ENCODE measurements at places on chromosomes 6 and 20.

- DNase-seq, result no peak
These were observed 433.2 kb upstream of the MARCKS start for GRCh38 chr6:113423956-113424355.

DNA sequence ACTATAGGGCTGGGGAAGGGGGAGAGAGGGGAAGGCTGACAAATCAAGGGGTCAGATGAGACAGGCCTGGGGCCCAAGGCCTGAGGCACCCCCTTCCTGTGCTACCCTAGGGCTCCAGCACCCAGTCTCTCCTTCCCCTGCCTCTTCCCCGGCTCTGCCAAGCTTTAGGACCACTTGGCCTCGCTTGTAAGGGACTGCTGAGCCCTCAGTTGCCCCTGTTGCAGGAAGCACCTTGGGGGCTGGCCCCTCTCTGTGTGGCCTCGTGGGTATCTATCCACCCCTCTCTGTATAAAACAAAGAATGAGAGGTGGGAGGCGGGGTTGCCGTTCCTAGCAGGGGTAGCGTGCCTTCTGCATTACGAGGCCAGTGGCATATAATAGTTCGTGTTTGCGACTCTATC, 21.4 kb upstream of the SMOC2 start:
- DNase-seq, result no peak

GRCh38 chr20:35523298-35523888, 6.1 kb downstream of the C20orf173 start:
- no peak for DNase-seq

- no peak for DNase-seq
These were observed 45.2 kb downstream of the UTRN start for GRCh38 chr6:144330017-144330987.

GRCh38 chr20:41057999-41058673, 29.5 kb downstream of the TOP1 start:
- no peak for DNase-seq

DNA sequence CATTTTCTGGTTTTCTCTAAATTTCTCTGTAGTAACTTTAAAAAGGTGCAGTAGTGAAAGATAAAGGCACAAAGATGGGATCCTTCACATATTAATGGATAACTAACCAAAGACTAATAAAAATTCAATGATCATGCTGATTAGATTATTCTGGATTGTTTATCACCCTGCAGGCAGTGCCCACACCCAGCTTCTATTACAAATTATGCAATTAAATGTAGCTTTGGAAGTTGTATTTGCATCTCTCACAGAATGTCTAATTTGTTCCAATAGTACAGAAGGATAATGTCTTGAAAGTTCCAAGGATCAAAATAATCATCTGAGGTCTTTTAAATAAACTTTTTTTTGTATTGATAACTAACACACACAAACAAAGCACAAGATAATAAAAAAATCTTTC, 837.6 kb downstream of the HACE1 start:
- DNase-seq, result no peak

All from COR-L47 (cell line).